Frontal cortex (tissue), 4 donors: ENCODE measurements at places on chromosomes 12 and 14. TPM values are rescaled to one million over a fixed set of nuclear protein-coding genes. Genes with fewer than 3 reads are reported as not detected.

DNA sequence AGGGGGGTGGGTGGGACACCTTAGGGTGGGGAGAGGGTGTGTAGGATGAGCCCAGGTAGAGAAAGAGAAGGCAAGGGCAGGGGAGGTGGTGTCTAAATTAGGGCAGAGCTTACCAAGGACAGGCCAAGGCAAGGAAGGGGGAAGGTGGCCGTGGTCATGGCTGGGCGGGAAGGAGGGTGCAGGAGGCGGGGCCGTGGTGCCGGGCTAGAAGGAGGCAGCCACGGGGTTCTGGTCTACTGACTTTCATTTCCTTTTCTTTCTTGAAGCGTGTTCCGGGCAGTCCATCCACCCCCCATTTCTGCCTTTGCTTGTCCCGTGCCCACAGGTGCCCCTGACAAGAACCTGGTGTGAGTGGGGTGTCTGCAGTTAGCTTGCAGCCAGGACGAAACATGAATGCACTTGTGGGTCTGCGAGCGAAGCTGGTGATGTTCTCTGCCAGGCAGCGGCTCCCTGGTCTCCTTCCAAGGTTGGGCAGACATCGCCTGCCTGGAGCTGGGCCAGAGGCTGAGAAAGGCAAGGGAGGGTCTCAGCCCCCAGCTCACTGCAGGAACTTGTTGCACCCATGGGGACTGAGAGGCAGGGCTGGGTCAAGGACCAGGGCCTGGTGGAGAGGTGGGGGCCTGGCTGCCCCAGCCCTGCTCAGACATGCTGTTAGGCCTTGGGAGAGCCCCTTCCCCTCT is 58.2 kb downstream of the KIF26A start:
- no peak for DNase-seq

GRCh38 chr12:97474161-97474560 is 11.6 kb downstream of the RMST start:
- DNase-seq, result no peak

GRCh38 chr12:63753743-63754142 is 26.0 kb upstream of the RXYLT1 start:
- no peak for DNase-seq

GRCh38 chr14:93369713-93370266 is 22.8 kb downstream of the COX8C start:
- DNase-seq, result no peak

- no peak for DNase-seq
Observed at GRCh38 chr12:77603946-77604345, 226.7 kb upstream of the NAV3 start.

DNA sequence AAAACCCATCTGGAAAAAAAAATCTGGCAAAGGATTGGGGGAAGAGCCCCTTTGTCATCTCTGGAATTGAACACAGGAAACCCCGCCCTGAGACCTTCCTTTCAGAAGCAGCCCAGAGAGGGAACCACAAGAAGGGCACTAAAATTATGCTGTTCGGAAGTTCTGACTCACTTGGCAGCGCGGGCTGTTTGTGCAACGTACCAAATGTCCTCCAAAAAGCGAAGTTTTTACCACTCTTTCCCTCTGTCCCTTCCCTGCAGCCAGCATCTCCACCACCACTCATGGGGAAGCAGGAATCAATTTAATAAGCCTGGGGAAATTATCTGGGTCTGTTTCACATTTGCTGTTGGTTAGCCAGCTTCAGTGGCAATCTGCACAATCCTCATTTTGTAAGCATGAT is 3.2 kb upstream of the SYNE3 start:
- no peak for DNase-seq

The SPTB gene
- total RNA-seq, result 16.7 TPM

The WNK1 gene
- 48.5 TPM for total RNA-seq

The STAC3 gene
- 1.6 TPM for total RNA-seq

The RPAP3 gene
- total RNA-seq, result 23.6 TPM

The ANHX gene
- not detected for total RNA-seq

The PLCZ1 gene
- not detected for total RNA-seq

The ANAPC7 gene
- 44.0 TPM for total RNA-seq
